ENCODE measurements at places on chromosomes 6 and 20.
A peak's percentile ranks its signal among the peaks of the same experiment; 100 is the strongest.

- DNase-seq, result no peak
Measured at GRCh38 chr6:71556141-71556540, 267.5 kb downstream of the OGFRL1 start.

DNA sequence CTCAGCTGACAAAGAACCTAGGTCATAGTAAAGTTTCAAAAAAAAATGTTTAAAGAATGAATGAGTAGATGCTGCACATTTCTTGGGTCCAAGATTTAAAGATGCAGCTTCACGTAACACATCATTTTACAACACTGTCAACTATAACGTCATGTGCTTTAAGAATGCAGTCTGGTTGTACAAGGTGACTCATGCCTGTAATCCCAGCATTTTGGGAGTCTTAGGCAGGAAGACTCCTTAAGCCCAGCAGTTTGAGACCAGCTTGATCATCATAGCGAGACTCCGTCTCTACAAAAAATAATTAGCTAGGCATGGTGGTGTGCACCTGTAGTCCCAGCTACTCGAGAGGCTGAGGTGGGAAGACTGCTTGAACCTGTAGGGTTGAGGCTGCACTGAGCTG lies 21.9 kb downstream of the SLC17A5 start:
- no peak for DNase-seq

DNA sequence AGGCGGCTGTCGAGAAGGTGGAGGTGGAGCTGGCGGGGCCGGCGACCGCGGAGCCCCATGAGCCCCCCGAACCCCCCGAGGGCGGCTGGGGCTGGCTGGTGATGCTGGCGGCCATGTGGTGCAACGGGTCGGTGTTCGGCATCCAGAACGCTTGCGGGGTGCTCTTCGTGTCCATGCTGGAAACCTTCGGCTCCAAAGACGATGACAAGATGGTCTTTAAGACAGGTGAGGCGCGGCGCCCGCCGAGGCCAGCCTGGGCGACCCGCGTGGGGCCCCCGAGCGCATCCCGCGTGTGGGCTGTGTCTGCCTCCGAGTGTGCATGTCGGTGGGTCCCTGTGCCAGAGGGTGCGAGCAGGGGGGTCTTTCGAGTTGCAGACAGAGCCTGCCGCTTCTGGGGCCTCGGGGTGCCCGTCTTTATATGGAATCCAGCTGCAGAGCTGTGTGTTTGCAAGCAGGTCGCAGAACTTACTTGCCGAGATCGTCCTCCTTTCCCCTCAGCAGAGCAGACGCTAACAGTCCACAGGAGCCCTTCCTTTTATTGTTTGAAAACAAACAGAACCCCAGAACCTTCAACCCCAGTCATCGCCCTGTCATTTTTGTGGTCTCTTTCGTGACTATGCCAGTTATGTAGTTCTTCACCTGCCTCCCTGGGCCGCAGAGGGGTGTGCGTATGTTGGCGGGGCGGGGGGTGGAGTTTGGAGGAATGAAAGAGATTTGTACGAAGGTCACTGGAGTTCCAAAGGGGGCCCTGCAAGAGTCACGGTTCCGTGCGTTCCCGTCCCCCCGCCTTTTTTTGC lies 766 bp downstream of the SLC16A10 start:
- DNase-seq, result no peak

- no peak for DNase-seq
Measured at GRCh38 chr6:5478380-5478779, 217.1 kb downstream of the FARS2 start.

DNA sequence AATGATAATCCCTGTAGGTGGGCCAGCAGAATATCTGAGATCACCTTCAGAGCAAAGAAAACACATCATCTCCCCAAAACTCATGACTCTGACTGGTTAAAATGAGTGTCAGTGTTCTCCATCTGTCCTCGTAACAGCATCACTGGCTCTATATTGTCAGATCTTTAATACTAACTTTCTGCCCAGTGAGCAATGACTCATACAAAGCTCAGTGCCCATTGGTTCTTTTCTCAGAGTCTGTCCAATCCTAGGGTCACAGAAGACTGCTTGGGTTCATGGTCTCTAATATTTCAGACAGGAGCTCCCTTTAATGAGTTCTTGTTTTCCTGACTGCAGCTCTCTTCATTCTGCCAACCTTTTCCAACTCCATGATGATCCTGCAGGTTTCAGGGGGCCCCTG lies 36.4 kb downstream of the HLA-DPB1 start:
- no peak for DNase-seq

DNA sequence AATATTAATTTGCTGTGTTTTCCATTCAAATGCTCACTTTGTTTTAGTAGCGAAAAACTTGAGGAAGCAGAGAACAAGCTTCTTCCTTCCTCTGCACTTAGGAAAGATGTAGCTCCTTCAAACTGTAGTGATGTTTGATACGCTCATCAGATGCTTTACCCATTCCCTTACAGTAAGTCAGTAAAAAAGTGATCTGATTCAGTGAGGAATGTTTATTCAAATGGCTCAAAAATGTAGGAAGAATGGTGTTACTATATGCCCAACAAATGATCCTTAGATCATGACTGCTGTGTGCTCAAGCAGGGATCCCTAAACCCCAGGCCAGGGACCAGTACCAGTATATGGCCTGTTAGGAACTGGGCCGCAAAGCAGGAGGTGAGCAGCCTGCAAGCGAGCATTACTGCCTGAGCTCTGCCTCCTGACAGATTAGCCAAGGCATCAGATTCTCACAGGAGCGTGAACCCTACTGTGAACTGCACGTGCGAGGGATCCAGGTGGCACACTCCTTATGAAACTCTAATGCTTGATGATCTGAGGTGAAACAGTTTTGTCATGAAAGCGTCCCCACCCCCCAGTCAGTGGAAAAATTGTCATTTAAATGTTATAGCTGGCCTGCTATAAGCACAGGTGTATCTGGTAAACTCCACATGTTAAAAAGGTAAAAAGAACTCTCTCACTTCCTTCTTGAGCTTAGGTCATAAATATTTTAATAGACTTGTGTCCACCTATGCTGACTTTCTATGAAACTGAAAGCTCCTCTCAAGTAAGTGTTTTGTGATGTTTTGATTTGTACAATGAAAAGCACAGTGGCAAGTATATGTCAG lies 187.2 kb downstream of the FOXC1 start:
- no peak for DNase-seq

GRCh38 chr6:8743170-8743745 lies 307.9 kb upstream of the SLC35B3 start:
- DNase-seq, result peak; percentile 31

DNA sequence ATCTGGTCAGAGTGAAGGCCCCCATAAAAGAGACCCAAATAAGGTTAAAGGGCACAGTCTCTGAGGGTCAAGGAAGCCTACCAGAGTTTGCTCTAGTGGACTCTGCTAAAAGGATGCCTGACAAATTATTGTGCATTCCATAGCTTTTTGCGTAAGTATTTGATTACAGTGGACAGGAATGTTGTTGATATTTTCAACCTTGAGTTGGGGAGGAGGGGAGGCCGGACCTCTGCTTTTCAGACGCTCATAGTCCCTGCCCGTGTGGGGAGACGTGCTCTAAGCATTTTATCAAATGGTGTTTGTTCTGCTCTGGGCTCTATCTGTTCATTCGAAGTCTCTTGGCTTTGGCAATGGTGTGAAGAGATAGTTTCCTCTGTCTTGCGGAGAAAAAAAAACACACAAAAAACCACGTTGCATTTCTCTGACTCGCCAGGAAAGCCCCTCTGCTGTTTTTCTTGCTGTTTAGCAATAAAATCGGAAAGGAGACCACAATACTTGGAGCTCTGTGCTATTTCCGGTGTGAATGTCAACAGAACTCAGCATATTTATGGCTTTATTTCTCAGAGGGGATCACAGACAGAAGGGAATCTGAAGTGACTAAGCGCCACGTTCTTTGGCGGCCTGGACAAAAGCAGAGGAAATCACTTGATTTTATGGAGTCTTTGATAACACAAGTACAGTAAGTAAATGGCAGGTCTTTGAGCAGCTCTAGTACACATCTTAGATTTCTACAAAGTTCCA lies 159.8 kb downstream of the ZFP64 start:
- no peak for DNase-seq

- DNase-seq, result no peak
Measured at GRCh38 chr6:8166156-8166555, 63.8 kb upstream of the EEF1E1 start.

- no peak for DNase-seq
Measured at GRCh38 chr6:8069151-8069550, 5.0 kb upstream of the BLOC1S5 start.

- no peak for DNase-seq
Measured at GRCh38 chr20:10853176-10853575, 179.4 kb upstream of the JAG1 start.

- no peak for DNase-seq
Measured at GRCh38 chr20:51678026-51678697, 90.0 kb downstream of the ATP9A start.

- no peak for DNase-seq
Measured at GRCh38 chr6:327538-328116, 35.3 kb downstream of the DUSP22 start.

DNA sequence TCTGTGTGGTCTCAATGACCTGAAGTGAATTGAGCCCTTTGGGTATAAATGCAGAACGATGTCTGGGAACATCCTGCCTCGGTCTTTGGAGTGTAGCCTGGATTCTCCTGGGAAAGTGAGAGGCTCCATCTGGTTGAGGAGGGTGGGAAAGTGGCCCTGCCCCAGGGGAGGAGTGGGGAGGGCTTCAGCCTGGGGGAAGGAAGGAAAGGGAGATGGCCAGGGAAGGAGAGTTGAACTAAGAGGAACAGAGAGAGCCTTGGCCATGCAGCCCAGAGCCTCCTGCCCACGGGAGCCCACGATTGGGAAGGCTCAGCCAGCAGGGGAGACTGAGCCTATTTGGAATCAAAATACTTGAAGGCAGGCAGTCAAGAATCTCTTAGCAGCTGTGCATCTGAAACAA lies 2.3 kb upstream of the EPB41L1 start:
- DNase-seq, result no peak

- no peak for DNase-seq
Measured at GRCh38 chr6:163830641-163831040, 416.1 kb downstream of the QKI start.

GRCh38 chr6:142624978-142625715 lies 319.8 kb downstream of the HIVEP2 start:
- DNase-seq, result no peak

- DNase-seq, result no peak
Measured at GRCh38 chr20:4135385-4136077, 120.2 kb upstream of the RNF24 start.

DNA sequence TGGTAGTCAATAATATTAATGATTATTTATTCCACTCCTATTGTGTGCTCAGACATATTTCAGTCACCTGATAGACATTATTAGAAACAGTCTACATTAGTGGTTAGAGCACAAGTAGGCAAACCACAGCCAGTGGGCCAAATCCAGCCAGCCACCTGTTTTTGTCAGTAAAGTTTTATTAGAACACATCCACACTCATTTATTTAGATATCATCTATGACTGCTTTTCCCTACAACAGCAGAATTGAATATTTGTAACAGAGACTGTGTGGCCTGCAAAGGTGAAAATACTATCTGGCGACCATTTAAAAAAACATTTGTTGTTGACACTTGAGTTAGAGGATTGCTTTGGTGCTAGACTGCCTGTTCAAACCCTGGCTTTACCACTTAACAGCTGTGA lies 220.0 kb upstream of the ZFP64 start:
- no peak for DNase-seq

DNA sequence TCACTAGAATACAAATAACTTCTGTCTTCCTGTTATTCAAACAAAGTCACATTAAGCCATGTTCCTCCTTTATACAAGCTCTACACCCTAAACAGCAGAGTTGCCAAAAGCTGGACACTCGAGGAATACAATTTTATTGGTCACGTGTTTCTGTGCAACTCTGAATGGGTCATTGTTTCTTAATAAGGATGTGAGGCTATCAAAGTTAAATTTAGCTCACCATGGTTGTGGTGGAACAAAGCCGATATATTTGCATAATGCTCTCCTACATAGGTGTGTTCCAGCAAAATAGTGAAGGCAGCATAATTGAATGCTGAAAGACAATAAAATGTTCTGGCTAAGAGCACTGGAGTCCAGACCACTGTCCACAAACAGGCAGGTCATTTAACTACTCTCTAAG lies 36.9 kb upstream of the CD2AP start:
- no peak for DNase-seq

GRCh38 chr20:23129891-23130621 lies 43.9 kb upstream of the CD93 start:
- no peak for DNase-seq

GRCh38 chr20:31682352-31682751 lies 40.3 kb downstream of the BCL2L1 start:
- DNase-seq, result no peak

DNA sequence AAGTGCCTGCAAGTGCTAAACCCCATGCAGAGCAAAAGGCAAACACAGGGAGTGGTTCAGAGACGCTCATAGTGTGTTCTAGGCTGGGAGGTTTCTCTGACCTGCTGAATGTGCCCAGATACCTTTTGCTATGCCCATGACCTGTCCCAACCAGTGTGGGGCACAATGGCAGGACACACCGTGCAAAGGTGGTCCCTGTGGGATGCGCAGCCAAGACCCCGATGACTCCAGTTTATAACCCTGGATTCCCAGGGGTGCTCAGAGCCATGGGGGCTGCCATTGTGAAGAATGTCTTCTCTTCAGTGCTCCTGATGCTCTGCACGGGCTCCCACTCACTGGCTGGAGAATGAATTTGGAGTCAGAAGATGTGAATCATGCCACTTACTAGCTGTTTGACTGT lies 2.2 kb upstream of the NINL start:
- DNase-seq, result no peak

DNA sequence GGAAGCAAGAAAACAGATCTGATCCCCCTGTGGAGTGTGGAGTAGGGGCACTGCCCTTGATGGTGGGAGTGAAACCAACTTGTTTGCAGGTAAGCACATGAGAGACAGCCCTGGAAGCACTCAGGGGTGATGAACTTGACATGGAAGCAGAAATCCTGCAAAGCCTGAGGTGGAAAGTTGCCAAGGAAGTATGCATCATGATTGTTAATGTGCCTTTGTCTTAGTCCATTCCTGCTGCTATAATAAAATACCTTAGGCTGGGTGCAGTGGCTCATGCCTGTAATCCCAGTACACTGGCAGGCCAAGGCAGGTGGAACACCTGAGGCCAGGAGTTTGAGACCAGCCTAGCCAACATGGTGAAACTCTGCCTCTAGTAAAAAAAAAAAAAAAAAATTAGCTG lies 40.2 kb upstream of the IFNGR1 start:
- DNase-seq, result no peak

DNA sequence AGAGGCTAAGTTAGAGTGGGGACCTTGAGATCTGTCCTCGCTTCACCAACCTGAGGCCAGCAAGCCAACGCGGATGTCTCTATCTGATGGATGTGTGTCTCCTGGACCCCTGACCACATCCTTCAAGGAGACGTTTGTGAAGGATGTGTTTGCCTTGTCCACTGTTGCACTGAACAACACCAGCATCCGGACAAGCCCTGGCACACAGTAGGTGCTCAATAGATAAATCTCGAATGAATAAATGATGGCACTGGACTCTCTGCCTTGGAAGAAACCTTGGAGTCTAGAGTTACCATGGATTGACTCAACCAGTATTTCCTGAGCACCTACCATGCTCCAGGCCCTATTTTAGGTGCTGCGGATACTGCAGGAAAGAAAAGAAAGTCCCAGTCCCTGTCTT lies 97.7 kb upstream of the PTPN1 start:
- DNase-seq, result no peak
